ENCODE measurements at places on chromosomes 1 and 21.

GRCh38 chr21:31326522-31327242 is 17.4 kb downstream of the TIAM1 start:
- DNase-seq, result no peak

DNA sequence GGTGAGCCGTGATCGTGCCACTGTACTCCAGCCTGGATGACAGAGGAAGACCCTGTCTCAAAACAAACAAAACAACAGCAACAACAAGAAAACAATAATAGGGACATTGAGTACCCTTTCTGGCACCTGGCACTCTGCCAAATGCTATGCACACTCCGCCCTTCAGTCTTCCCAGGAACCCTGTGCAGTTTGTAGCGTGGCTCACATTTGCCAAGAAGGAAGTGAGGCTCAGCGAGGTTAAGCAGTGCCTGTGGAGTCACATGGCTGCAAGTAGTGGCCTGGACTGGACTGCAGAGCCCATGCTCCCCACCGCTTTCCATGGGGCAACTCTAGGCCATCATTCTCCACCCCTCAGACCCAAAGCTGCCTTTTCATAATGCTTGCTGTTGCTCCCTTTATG is 5.3 kb upstream of the EVA1B start:
- DNase-seq, result no peak

DNA sequence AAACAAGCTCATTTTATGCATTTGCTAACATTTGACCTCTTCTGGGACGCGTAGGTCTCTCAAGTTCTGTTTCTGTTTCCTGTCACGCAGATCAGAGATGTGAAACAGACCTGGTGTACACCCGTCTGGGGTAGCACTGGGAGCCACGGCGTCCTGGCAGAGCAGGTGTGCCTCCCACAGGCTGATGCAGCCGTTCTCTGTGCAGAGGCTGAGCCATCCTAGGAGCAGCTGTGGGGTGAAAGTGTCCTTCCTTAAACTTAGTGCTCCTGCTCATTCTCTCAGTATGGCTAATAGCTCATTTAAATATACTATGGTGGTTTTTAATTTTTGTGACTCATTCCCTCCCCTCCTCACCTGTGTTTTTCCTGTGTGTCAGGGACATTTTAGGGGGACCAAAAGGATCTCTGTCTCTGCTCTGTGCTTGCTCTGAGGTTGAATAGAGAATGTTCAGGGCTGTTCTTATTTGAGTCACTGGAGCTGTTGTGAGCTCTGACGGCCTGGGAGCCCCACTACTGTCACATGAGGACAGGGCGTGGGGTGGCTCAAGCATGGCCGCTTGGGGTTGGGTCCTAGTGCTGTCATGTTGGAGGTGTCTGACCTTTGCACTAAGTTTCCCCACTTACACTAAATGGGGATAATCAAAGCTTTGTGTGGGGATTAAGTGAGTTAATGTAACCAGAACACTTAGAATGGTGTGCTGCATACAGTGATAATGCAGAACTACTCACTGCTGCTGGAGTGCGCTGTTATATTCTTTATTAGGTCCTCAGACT is 43.0 kb downstream of the GALNT2 start:
- no peak for DNase-seq

- DNase-seq, result no peak
These were observed 12.8 kb downstream of the CADM3 start for GRCh38 chr1:159184201-159184600.

DNA sequence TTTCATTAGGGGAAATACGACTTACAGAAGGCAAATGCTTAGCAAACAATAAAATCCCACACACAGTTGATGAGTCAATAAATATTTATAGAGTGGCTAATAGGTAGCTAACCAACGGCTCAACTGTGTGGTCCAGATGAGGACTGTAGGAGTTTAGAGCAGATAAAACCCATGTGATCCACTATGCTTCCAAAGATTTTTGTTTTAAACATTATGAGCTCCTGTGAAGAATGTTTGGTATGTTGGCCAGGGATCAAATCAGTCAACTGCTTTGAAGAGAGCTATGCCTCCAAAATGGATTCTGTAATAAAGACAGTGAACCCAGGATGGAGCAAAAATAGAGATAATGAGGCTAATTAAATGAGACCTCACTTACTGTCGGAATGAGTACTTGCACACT is 72.3 kb upstream of the COL11A1 start:
- DNase-seq, result peak; percentile 55

- no peak for DNase-seq
These were observed 23.2 kb downstream of the CACNA1S start for GRCh38 chr1:201088901-201089525.

DNA sequence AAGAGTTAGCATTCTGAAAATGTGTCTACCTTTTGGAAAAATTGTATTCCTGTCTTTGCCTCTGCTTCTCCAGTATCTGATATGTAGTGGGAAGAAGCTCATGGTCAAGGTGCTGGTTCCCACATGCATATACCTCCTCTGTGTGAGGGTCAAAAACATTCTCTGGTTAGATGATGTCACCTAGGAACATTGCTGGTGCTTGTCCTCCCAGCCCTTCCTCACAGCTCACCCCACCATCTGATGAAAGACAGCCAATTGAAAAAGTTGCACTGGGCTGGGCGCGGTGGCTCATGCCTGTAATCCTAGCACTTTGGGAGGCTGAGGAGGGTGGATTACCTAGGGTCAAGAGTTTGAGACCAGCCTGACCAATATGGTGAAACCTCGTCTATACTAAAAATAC is 154.4 kb downstream of the NR5A2 start:
- DNase-seq, result no peak
